ENCODE measurements at places on chromosomes 16 and 17.

GRCh38 chr17:32769846-32770245 is 107.1 kb downstream of the MYO1D start:
- no peak for DNase-seq

GRCh38 chr16:62596584-62596983 is 560.3 kb upstream of the CDH8 start:
- DNase-seq, result no peak

GRCh38 chr17:4008441-4009185 is 44.4 kb upstream of the ATP2A3 start:
- peak; percentile 32 for DNase-seq

DNA sequence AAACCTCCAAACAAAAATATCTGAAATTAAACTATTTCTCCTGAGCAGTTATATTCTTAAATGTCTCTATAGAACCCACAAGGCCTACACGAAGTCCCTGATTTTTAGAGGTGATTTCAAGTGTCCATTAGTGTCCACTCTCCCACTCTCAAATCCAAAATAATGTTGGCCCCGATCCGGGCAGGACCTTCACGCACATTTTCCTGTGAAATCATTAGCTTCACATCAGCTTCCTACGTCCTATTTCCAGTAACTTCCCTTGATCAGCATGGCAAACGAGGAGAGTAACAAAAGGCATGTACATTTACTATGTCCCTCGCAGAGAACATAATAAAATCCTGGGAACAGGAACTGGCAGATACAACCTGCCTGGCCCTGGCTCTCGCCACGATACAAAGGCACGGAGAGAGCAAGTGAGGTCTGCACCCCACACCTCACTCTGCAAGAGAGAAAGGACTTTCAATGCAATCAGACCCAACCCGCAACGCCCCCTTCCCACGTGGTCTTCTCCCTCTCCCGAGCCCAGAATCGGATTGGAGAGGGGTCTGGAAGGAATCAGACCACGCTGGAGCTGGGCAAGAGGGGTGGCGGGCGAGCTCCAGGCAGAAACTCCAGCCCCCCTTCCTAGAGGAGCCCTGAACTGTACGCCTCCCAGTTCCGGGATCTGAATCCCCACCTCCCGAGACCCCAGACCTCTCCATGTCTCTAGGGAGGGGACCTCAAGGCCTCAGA is 17.5 kb upstream of the C17orf78 start:
- DNase-seq, result peak; percentile 51

GRCh38 chr17:61444831-61445230 is 7.4 kb upstream of the TBX4 start:
- DNase-seq, result no peak

DNA sequence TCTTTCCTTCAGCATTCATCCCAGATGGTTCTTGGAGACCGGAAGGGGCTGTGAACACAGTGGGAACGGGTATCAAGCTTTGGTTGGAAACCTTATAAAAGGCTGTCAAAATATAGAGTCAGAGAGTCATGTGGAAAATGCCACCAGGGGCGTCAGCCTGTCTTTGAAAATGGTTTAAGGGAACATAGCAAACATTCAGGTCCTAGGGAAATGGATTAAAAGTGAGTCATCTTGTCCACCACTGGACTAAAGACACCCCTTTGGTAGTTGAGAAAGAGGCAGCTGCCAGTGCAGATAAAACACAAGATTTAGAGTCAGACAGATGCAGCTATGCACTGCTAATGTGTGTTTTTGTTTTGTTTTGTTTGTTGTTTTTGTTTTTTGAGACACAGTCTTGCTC is 47.8 kb upstream of the BCO1 start:
- DNase-seq, result no peak

DNA sequence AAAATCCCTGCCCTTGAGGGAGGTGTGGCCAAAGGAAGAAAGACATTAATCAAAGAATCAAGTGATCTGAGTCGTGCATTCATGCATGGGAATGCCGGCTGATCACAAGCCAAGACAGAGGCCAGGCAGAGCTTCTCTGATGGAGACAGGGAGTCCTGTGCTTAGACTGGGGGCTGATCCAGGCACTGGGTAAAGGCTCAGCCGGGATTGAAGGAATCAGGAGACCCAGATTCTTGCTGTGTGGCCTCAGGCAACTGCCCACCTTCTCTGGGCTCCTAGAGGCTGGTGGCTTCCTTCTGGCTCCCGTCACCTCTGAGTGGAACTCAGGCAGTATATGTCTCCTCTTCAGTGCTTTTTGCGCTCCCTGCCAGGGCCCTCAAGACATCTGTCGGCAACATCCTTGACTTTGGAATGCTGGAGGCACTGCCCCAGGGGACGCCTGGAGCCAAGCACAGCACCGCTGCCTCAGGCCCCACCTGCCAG is 17.7 kb downstream of the RAI1 start:
- DNase-seq, result no peak

GRCh38 chr17:41625602-41626001 is 1.2 kb upstream of the KRT17 start:
- no peak for DNase-seq

- DNase-seq, result no peak
Observed at GRCh38 chr17:16491131-16491702, 776 bp downstream of the LRRC75A start.

- no peak for DNase-seq
Observed at GRCh38 chr17:50487213-50488096, 8.8 kb downstream of the RSAD1 start.

GRCh38 chr17:64506576-64507412 is at the start of gene CEP95:
TSS of gene CEP95 (plus strand) at chr17:64506977. CDS start at chr17:64507098, 121 bp downstream.
- DNase-seq, result peak; percentile 97

GRCh38 chr16:2456551-2457153 is 3.3 kb upstream of the TEDC2 start:
- DNase-seq, result no peak

DNA sequence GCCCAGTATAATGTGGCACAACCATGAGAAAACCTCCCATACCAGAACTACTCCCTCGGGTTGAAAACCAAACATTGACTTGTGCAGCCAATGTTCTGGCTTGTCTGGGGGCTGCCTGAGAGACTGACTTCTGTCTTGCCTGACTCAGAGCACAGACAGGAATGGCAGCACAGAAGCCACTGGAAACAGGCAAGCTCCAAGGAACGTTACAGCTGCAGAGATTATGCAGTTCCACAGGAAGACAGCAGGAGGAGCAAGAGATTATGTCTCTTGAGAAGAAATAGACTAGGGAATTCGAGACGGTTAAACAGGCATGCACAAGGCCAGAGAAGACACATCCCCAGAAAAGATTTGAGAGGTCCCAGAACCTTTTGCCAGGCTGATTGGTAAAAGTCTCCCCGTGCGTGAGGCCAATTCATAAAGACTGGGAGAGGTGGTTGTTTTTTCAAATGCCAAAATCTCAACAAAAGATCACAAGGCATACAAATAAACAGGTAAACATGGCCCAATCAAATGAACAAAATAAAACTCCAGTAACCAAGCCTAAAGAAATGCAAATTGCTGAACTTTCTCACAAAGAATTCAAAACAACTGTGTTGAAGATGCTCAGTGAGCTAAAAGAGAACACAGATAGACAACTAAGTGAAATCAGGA is 90.6 kb upstream of the CDH5 start:
- no peak for DNase-seq

GRCh38 chr17:81984773-81985410 is 7.5 kb downstream of the ASPSCR1 start:
- no peak for DNase-seq

DNA sequence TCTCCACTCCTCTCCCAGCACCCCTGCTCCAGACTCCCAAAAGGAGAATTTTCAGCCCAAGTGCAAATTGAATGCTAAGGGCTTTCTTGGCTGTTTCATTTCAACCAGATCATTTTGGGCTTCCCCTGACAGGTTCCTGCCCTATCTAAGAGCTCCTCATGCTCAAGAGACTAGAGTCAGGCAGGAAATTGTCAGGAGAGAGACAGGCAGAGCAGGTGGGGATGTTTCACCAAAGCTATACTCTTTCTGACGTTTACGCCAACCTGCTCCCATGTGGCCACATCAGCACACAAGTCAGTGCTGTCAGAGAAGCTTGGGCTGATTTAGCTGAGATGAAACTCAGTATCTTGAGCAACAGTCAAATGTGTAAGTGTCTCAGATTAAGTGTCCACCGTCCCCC is 31.4 kb downstream of the HIC1 start:
- no peak for DNase-seq

DNA sequence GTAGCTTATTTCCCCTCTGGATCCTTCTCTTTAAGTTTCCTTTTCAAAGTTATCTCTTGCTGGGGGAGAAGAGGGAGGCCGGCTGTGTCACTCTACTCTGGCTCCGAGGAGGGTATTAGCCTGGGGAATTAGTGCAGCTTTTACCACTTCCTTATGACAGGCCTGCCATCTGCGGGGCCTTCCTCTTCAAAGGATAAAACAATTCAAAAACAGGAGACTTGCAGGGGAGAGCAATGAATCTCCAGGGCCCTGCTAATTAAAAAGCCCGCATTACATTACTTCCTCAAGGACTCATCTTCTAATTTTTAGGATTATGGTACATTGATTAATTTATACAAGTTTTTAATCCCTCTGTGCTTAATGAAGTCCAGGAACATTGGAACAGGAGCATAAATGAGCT is 190.9 kb upstream of the CDH5 start:
- no peak for DNase-seq

GRCh38 chr17:39962642-39963220 is at the start of gene GSDMA:
TSS of gene GSDMA (plus strand) at chr17:39963004. CDS start at chr17:39965688, 2,684 bp downstream.
- no peak for DNase-seq

DNA sequence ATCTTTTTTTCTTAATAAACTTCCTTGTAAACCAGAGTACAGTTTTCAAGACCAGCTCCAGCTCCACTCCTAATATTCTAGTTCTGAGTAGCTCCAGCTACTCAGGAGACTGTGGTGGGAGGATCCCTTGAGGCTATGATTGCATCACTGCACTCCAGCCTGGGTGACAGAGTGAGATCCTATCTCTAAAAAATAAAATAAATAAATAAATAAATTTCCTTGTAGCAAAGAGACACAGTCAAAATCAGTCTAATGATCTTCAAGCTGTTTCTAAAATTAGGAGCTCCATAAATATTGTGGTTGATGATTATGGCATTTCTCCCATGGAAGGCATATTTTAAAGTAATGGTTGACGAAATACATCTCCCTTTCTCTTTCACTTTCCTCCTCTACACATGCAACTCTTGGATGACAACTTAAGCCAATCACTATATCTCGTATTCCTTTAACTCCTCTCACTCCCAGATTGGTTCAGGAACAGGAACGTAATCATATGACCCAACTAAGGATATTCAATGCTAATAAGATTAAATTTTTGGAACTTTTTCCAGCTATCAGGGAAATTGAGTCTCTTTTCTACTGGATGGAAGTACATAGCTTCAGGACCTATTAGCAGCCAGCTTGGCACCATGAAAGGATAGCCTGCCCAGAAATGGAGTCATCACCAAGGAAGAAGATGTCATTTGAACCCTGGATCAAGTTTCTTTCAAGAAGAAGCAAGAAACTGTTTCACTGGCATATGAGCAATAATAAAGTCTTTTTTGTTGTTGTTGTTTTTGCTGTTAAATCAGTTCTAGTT is 42.1 kb upstream of the TAOK1 start:
- no peak for DNase-seq

- DNase-seq, result no peak
Observed at GRCh38 chr16:86020971-86021370, 122.0 kb downstream of the IRF8 start.
